C1 segment of cervical spinal cord (tissue), 14 donors: ENCODE measurements at places on chromosomes 2 and 18.

GRCh38 chr2:33160191-33160590 lies 213.4 kb downstream of the LTBP1 start:
- no peak for DNase-seq

- DNase-seq, result no peak
Observed at GRCh38 chr2:75506101-75506697, 54.5 kb downstream of the EVA1A start.

DNA sequence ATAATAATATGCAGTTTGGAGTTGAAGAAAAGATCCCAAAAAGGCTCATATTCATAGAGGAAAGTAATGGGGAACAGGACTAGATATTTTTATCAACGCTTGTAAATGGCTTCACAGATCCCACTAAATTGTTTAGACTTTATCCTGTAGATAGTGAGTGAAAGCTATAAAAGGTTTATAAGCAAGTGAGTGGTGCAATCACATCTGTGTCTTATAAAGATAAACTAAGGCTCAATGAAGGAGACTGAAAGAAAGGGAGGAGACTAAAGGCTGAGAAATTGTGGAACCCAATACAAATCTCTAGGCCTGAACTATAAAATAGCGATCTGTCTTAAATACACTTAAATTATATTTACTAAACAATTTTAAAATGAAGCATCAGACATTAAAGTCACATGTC lies 7.7 kb downstream of the SP3 start:
- no peak for DNase-seq

GRCh38 chr2:3302751-3303582 lies 74.7 kb downstream of the EIPR1 start:
- no peak for DNase-seq

- DNase-seq, result no peak
Observed at GRCh38 chr2:108591163-108591562, 56.9 kb downstream of the LIMS1 start.

GRCh38 chr2:18516112-18516511 lies 44.3 kb downstream of the RDH14 start:
- no peak for DNase-seq

GRCh38 chr2:33486544-33486943 lies 10.1 kb downstream of the RASGRP3 start:
- DNase-seq, result no peak

- DNase-seq, result no peak
Observed at GRCh38 chr2:15122915-15123314, 438.2 kb downstream of the NBAS start.

DNA sequence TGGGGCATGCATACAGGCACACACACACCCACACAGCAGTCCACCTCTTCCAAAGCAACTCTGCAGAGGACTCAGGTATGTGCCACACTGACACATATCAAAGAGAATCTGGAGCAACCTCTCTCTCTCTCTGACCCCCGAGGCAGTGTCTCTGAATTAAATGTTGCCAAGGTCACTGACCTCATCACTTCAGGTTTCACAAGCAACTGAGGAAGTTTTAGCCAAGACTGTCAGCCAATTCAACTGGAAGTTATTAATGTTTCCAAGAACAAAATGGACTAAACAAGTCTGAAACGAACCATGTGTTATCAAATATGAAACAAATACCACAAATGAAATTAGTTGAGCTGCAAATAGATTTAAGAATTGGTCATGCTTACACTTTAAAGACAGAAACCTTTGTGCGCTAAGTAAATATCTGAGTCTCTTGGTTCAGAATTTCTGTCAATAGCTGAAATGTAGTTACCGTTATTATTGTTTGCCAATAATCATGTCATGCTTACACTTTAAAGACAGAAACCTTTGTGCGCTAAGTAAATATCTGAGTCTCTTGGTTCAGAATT lies 86.1 kb downstream of the SLC25A12 start:
- DNase-seq, result no peak

- DNase-seq, result no peak
Observed at GRCh38 chr2:96899413-96899741, 29.5 kb upstream of the SEMA4C start.

DNA sequence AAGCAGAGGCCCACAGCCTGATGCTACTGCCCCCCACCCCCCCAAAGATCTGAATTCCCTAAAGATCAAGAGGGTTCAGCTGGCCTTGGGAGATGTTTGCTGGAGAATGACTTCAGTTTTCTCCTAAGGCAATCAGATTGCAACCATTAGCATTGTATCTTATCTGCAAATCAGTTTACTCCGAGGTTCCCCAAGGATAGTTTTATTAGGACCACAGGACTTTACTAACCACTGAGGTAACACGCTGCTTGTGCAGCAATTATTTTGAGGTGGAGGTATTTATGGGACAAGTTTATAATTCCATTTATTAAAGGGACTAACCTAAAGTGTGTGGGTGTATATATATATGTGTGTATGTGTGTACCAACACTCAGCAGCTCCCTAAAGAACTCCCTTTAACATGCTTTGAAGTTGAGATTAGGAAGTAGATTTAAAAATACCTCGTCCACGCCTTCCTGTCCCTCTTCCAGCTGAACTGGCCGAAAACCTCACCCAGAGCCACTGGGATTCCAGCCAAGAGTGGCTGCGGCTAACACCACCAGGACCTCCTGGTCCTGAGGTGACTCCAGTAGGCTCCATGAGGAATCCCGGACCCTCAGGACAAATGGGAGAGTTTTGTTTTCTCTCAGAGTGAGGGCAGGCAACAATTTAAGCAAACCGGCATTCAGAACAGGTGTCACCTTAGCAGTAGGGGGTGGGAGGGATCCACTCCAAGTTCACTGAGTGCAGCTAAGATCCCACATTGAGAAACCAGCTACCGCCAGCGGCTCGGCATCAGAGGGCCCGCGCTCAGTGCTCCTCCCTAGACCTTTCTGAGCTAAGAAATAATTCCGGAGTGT lies 3.0 kb upstream of the DLX1 start:
- no peak for DNase-seq

DNA sequence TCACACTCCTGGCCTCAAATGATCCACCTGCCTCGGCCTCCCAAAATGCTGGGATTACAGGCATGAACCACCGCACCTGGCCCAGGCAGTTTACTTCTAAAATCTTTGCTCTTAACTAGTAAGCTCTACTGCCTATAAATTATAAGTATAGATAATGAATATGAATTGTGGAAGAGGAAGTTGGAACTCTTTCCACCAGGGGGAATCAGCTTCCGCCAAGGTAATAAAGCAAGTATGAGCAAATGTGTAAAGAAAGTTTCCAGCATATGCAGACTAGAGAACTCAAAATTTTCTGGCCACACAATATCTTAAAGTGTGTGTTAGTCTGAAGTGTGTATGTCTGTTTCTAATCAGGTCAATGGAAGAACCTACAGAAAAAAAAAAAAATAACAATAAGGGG lies 68.1 kb downstream of the RMDN2 start:
- no peak for DNase-seq

- no peak for DNase-seq
Observed at GRCh38 chr2:233049194-233049761, 10.9 kb upstream of the INPP5D start.

GRCh38 chr2:196383799-196384198 lies 212.4 kb upstream of the STK17B start:
- DNase-seq, result no peak

- no peak for DNase-seq
Observed at GRCh38 chr2:206463685-206464084, 20.4 kb downstream of the ADAM23 start.

DNA sequence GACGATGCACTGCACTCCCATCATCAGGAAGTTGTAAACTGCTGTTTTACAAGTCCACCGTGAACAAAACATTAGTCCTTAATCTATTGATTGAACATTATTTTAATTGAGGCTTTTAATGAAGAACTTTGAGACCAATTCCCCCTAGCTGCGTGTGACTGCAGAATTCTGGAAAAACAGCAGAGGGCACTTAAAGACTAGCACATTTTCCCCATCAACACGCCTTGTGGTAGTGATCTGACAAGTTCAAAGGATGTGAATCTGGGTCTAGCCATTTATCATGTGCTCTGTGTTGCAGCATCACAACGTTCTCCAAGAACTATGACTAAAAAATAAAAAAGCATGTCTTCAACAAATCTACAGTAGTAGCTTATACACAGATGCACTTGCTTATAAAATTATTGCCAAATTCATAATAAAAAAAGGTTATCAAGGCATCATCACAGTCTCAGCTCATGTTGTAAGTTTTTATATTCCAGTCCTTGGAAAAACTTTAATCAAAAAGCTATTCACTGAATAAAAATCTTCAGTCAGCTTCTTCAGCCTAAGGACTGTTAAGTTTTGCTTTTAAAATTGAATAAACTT lies 35.8 kb downstream of the SKOR2 start:
- DNase-seq, result no peak

- no peak for DNase-seq
Observed at GRCh38 chr2:99481941-99482340, 7.9 kb downstream of the REV1 start.

- no peak for DNase-seq
Observed at GRCh38 chr2:110998311-110998710, 122.4 kb upstream of the BCL2L11 start.

DNA sequence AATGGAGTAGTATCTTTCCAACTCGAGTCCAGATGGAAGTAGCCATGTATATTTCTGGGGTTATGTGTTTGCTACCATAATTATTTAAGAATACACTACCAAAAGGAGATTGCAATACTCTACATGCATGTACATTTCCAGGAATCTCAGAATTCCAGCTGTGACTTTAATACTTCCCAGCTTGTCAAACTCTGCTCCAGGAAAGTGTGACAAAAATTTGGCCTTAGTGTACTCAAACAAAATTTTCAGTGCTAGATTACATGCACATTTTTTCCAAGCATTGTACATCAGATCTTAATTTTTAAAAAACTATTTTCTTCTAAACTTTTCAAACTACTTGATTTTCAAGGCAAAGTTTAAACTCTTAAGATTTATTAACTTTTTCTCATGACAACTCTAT lies 1791.6 kb downstream of the SUCLG1 start:
- no peak for DNase-seq

DNA sequence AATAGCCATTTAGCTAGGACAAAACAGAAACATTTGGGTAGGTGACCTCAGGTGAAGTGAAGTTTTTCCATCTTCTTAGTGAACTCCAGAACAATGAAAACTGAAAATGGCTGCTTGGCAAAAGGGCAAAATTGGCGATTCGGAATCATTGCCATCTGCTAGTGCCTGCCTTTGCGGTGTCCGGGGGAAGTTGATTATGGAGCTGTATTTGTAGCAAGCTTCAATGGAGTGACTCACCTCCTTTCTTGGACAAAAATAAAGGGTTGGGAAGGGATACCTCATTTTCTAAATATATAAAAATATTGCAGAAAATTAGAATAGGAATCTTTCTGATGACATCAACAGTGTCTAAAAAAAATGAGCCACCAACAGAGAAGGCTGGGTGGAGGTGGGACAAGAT lies 460.5 kb downstream of the TGIF1 start:
- DNase-seq, result no peak

- DNase-seq, result no peak
Observed at GRCh38 chr2:64548761-64549160, 24.6 kb downstream of the AFTPH start.

- DNase-seq, result no peak
Observed at GRCh38 chr2:85016446-85016845, 45.5 kb downstream of the KCMF1 start.

DNA sequence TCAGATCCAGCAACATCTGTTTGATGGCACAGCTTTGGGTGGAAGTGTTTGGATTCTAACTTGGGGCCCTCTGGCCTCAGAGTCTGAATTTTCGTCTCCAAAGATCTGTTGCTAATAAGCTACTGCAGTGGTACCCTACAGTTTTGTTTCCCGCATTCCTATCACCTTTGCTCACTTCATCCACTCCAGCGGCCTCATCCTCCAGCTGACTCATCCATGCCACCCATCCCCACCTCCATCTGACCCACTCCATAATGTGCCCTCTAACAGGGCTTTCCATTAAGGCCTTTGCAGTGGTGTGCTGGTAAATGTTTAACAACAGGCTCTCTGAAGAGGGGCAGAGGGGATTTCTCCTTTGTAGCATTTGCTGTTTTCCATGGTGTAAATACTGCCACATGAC lies 225.5 kb downstream of the TGIF1 start:
- no peak for DNase-seq

- DNase-seq, result no peak
Observed at GRCh38 chr2:84880645-84881521, at the start of gene TRABD2A. TSS of gene TRABD2A (minus strand) at chr2:84881084. CDS start at chr2:84881039, 45 bp downstream.

GRCh38 chr18:23893653-23894052 lies 120.9 kb upstream of the TTC39C start:
- no peak for DNase-seq
